ENCODE measurements at places on chromosomes 6 and 20. TPM values are rescaled to one million over a fixed set of nuclear protein-coding genes. Genes with fewer than 3 reads are reported as not detected.

DNA sequence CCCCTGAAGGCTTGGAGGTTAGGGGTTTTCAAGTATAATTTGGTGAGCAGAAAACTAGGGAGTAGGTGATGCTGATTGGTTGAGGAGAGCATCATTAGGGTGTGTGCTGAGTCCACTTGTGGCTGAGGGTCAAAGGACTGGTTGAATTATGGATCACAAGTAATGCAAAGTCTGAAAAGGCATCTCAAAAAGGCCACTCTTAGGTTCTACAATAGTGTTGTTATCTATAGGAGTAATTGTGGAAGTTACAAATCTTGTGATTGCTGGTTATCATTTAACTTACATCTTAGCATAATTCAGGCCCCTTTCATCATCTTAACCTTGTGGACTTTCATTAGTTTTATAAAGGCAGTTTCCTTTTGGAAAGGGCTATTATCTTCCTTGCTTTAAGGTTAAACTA, 60.8 kb downstream of the UBR2 start:
- DNase-seq = no peak

Gene TINAG
- total RNA-seq = not detected

DNA sequence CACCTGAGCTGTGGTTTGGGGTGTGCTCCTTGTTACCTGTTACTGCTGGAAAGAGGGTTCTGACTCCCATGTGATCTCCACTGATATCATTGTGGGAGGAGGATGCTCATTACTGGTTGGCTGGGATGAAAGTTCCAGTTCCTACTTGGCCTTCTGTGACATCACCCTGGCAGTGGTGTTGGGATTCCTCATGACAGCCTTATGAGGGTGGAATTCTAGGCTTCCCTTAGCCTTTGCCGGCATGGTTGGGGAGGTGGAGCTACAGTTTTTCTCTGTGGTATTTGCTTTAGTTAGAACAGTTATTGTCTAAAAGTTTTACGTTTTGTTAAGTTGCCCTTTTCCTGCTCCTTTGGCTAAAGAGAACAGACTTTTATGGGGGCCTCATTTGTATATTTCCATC, 112.1 kb downstream of the AFG1L start:
- DNase-seq = no peak

Gene CLDN20
- not detected for total RNA-seq

GRCh38 chr6:29709188-29709587, 14.0 kb upstream of the HLA-F start:
- DNase-seq = no peak

DNA sequence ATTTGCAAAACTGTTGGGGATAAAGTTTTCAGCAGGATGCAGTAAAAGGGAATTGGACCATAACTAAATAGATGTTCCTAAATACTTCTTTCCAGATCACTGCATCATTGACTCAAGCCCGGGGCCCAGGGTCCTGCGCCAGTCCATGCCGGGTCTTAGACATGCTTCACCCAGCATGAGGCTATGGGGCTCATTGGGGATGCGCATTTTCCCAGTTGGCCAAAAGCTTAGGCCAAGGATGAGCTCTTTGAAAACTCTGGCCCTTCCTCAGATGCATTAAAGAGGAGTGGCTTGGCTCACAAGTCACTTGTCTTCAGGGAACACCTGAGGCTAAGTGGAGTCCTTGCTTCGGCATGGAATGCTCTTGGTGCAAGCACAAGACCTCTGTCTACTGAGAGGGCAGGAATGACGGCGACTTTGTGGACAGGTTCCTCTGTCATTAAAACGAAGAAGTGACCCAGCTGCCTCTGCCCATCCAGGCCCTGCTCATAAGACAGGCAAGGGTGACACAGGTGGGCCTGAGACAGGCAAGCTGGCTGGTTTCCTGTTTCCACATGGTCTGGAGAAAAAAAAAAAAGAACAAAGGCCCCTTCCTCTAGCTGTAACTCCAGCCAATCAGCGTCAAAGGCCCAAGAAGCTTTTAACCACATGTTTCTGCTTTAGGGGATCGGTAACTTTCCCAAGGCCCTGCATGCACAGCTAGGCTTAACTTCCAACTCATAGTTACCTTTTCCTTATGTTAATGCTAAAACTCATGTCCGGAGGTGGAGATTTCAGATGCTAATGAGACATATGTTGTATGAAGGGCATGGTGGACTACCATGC, 81.4 kb upstream of the CDH4 start:
- no peak for DNase-seq

- no peak for DNase-seq
Observed at GRCh38 chr6:34284563-34285447, 36.0 kb upstream of the SMIM29 start.
